ENCODE measurements at places on chromosomes 5 and 9. TPM values are rescaled to one million over a fixed set of nuclear protein-coding genes. Genes with fewer than 3 reads are reported as not detected.

The ADAM19 gene
- 32.3 TPM for total RNA-seq

The PITX1 gene
- total RNA-seq, result 0.81 TPM

The QRFP gene
- total RNA-seq, result not detected

The SAPCD2 gene
- 1.8 TPM for total RNA-seq

The BTNL3 gene
- total RNA-seq, result not detected

The LCN10 gene
- total RNA-seq, result not detected

The ITGA1 gene
- 125 TPM for total RNA-seq

The RGP1 gene
- total RNA-seq, result 21.6 TPM
